ENCODE measurements at places on chromosomes 1 and 21. TPM values are rescaled to one million over a fixed set of nuclear protein-coding genes. Genes with fewer than 3 reads are reported as not detected.

The GABPB2 gene
- polyA plus RNA-seq, result 7.1 TPM

DNA sequence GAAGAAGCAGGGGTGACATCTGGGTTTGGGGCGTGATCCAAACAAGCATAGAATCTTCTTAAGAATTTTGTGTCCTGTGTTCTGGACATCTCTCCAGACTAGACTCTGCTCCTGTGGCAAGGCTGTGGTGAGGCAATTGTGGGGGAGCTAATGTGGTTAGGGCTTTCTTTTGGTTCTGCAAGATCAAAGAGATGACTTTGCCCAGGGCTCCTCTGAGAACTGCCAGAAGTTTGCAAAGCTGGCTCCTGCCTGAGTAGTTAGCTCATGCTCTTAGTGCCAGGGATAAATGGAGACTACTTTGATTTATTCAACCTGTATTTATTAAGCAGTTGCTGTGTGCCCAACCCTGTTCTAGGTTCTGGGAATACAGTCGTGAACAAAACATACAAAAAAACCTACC, 34.0 kb upstream of the CRNN start:
- H3K36me3 ChIP-seq, result no peaks in the 10 kb centered on the region
- H3K4me3 ChIP-seq, result no peak overlapping the region
- no peak overlapping the region for H3K27ac ChIP-seq
- no peaks in the 10 kb centered on the region for H3K27me3 ChIP-seq
- no peak for DNase-seq
- no peaks in the 10 kb centered on the region for H3K4me1 ChIP-seq

- no peak for DNase-seq
- H3K36me3 ChIP-seq, result peaks cover 36% of the 10 kb centered on the region
- H3K27me3 ChIP-seq, result no peaks in the 10 kb centered on the region
- no peaks in the 10 kb centered on the region for H3K4me1 ChIP-seq
- no peak overlapping the region for H3K4me3 ChIP-seq
Observed at GRCh38 chr1:211292411-211292810, 33.2 kb downstream of the RCOR3 start.

DNA sequence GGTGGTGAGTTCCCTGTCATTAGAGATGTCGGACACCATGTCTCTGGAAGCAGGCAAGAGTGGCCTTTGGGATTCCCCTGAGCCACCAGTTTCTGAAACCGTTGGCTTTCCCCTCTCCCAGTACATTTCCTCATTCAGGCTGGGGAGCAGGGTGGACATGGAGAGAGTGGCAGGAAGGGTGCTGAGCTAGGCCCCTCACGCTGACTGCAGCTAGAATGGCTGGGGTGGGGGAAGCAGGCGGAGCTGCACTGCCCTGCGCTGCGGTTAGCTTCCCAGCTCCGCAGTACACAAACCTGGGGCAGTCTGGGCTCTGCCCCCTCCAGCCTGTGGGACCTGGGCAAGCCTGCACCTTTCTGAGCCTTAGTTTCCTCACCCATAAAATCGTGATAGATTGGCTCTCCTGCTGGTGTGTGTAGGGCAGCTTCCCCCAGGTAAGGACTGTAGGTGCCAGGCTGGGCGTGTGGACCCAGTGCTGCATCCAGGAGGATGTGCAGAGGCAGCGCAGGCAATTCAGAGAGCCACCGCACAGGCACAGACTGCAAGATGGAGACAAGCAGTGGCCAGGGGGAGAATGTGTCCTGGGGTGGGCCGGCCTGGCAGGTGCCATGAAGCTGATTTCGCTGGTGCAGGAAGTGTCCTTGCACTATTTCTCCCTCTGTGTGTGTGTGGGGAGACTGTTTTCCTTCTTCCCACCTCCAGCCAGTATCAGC, 3.0 kb downstream of the PLA2G2F start:
- no peaks in the 10 kb centered on the region for H3K36me3 ChIP-seq
- H3K27ac ChIP-seq, result no peak overlapping the region
- no peak for DNase-seq
- no peak overlapping the region for H3K4me3 ChIP-seq
- no peaks in the 10 kb centered on the region for H3K27me3 ChIP-seq
